ENCODE measurements at places on chromosomes 11 and 22. TPM values are rescaled to one million over a fixed set of nuclear protein-coding genes. Genes with fewer than 3 reads are reported as not detected.

DNA sequence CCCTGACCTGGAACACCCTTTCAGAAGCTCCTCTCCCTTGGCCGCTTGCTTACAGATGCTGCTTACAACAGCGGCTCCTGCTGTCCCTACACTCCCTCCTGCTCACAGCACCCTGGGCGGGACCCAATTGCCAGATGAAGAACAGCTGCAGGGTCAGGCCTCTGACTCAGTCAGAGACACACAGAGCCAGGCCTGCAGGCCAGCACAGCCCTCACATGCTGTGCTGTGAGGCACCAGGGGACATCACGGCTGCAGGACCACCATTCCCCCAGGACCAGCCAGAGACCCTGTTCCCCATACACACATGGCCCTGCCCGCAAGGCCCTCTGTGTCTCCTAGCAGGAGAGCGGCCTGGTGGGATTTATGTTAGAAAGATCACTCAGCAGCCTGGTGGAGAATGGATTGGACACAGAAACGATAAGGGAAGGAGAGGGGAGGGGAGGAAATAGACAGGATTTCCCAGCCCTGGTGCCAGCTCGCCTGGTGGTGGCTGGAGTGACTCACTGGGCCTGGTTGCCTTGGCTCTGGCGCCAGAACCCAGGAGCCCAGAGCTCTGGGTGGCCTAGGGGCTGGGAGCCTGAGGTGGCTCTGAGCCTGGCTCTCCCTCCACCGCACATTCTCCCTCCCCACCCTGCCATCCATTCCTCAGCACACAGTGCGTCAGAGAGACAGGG is 6.7 kb downstream of the CAPN5 start:
- DNase-seq, result peak; percentile 63

- no peak for DNase-seq
These were observed 79.8 kb upstream of the CNTN5 start for GRCh38 chr11:98940913-98941312.

DNA sequence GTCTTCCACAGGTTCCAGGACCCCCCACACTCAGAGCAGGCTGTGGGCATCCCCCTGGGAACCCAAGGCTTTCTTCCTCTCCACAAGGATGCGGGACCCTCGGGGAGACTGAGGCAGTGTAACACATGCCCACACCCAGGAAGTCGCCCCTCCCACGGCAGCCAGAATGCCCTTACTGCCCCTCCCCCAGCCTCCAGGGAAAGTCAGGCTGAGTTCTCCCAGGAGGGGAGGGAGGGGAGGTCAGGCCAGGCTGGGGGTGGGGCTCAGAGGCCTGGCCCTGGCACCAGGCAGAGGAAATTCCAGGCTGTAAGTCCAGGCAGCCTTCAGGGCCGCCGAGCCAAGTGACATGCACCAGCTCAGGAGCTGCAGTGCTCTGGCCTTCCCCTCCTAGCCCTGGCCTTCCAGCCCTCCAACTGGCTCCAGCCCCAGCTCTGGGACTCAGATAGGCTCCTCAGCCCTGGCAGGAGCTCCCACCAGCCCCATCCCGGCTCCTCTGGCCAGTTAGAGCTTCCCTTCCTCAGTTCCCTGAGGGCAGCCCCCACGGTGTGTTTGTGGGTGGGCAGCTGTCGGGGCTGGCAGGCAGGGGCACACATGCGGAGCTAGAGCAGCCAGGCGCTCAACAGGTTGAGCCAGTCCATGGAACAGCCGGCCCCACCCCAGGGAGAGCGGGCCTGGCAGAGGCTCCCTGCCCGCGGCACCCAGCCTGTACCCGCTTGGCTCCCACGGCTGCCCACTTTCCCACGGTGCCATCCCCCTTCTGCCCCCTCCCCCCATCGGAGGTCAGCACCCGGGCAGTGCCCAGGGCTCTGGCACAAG is 3.6 kb downstream of the BCL9L start:
- DNase-seq, result no peak

DNA sequence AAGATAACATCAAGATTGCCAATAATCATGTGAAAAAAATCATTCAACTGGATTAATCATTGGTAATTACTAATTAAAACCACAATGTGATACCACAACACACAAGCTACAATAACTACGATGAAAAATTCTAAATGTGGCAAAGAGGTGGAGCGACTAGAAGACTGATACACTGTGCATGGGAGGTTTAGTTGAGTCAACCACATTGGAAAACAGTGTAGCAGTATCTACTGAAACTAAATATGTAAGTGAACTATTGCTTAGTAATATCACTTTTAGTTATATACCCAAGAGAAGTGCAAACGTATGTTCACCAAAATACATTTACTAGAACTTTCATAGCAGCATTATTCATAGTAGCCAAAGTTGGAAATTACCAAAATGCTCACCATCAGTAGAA is 359.9 kb downstream of the ETS1 start:
- no peak for DNase-seq

Gene RIC3
- 10.2 TPM for total RNA-seq

Measured in kidney epithelial cell (primary cell).